Esophagus muscularis mucosa (tissue), 4 donors: ENCODE measurements at places on chromosomes 1 and 21. TPM values are rescaled to one million over a fixed set of nuclear protein-coding genes. Genes with fewer than 3 reads are reported as not detected.
A peak's percentile ranks its signal among the peaks of the same experiment; 100 is the strongest.

DNA sequence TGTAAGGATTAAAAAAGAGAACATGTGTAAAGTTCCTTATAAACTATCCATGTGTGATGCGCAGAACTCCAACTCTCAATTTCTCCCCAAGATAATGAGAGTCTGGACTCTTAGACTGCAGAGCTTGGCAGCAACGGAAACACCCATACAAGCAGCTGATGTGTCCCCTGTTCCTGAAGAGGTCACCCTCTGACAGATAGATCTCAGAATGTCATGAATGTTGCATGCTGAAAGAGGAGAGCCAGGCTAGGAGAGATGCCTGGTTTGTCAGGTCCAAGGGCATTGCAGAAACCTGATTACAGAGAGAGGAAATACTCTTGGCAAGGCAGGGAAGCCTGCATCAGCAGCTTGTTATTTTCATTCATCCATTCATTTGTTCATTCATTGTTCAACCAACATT, 24.2 kb downstream of the MTARC1 start:
- DNase-seq = no peak

The ALX3 gene
- total RNA-seq = not detected

DNA sequence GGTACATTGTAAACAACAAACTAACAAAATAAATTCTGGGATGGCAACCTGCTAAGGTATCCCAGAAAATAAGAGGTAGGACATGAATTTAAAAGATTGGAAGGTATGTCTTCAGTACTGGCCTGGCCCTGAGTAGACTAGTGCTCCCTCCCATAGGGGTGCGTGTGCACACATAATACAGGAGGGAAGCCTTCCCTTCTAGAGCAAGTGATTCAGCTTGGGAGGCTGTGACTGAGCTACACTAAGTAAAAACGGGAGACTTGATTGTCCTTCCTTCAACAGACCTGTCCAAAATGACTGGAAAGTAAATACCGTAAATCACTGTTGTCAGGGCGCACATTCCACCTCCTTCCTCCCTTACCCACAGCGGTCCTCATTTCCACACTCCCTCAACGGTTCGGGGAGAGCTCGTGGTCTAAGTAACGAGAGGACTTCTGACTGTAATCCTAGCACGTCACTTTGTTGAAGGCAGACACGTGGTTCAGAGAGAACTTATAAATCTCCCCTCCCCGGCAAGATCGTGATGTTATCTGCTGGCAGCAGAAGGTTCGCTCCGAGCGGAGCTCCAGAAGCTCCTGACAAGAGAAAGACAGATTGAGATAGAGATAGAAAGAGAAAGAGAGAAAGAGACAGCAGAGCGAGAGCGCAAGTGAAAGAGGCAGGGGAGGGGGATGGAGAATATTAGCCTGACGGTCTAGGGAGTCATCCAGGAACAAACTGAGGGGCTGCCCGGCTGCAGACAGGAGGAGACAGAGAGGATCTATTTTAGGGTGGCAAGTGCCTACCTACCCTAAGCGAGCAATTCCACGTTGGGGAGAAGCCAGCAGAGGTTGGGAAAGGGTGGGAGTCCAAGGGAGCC, at the start of gene TGFB2:
Gene TGFB2 (plus strand): TSS at position 523 of the 859 bp plus-strand sequence. CDS start 1,366 bp downstream, outside the sequence.
- DNase-seq = no peak

- no peak for DNase-seq
Observed at GRCh38 chr1:64790832-64791487, 46.1 kb downstream of the RAVER2 start.

DNA sequence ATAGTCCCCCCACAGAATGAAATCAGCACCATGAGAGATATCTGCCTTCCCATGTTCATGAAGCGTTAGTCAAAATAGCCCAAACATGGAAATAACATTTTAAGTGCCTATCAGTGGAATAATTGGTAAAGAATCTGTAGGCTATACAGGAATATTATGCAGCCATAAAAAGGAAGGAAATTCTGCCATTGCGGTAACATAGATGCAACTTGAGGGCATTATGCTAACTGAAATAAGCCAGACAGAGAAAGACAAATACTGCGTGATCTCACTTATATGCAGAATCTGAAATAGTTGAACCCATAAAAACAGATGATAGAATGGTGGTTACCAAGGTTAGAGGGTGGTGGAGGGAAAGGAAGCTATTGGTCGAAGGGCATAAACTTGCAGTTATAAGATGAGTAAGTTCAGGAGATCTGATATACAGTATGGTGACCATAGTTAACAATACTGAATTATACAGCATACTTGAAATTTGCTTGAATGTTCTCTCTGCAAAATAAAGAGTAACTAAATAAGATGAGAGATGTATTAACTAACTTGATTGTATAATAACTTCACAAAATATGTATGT, 699 bp upstream of the IL23R start:
- no peak for DNase-seq

GRCh38 chr1:58978096-58978495, 194.2 kb upstream of the JUN start:
- DNase-seq = no peak

The BACE2 gene
- total RNA-seq = 55.8 TPM

DNA sequence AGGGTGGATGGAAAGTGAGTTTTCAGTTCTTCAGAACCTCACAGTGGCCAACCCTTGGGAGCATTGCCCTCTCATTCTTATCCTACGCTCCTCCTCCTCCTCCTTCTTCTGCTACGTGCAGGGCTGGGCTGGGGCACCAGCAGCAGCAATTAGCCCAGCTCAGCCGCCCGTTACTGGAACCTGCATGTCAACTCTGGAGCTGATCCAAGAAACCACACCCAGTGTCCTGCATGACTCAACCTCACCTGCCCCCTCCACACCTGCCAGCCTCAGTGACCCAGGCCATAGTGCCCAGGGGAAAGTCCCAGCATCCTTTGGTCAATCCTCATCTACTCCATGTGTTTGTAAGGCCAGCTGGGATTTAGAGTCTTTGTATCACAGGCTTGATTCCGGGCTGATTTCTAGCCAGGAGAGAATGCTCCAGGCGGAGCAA, 12.6 kb downstream of the ELF3 start:
- DNase-seq = no peak

GRCh38 chr1:82507011-82507410, 706.3 kb downstream of the ADGRL2 start:
- no peak for DNase-seq

DNA sequence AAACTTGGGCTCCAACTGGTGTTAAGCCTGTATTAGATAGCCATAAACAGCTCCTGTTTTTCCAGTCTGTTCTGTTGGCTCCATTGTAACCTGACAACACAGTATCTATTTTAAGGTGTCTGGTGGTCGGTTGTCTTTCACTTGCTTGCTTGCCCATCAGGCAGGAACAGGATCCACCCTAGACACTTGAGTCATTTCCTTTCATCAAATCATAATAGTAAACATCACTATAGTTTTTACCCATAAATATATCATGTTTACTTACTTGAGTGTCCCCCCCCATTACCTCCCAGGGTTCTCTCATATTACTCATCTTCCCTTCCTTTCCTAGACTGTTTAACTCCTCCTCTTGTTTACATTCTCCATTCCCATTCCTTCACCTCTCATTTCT, 2.9 kb downstream of the DDI2 start:
- DNase-seq = no peak

- DNase-seq = peak; percentile 72
Observed at GRCh38 chr1:92443893-92444292, 42.8 kb downstream of the GFI1 start.

- no peak for DNase-seq
Observed at GRCh38 chr1:228141226-228142044, 1.4 kb downstream of the GUK1 start.
